ENCODE measurements at places on chromosomes 5 and 9.

DNA sequence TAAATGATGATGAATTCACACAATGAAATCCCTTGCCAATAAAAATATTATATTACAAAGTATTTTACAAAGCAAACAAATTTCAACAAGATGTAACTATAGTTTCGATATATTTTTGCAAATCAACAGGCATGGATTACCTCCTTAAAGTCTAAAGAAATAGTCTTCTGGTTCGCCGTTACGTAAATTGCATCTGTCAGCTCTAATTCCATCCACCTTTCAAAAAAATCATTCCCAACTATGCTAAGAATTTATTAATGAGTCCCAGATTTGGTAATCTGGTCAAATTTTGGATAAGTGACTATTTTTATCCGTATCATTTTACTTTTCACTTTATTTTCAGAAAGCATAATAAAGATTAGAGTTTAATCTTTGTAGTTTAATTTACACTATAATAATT, 1984.9 kb downstream of the EFNA5 start:
- no peak for DNase-seq

DNA sequence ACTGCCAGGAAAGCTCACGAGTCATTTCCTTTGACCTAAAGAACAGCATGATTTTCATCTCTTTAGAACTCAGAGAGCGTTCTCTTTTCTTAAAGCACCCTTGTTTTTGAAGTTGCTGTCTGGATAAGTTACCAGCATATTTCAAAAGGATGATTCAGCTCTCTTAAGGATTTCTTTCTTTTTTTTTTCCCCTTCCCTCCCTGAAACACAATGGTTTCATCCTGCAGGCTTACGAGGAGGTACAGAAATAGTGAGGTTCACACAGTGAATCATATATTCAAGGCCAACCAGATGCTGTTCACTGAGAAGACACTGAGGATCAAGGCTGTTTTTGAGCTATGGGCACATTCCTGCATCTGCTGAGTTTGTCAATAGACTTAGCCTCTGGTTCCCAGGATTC, 257.2 kb downstream of the KIF4B start:
- no peak for DNase-seq

DNA sequence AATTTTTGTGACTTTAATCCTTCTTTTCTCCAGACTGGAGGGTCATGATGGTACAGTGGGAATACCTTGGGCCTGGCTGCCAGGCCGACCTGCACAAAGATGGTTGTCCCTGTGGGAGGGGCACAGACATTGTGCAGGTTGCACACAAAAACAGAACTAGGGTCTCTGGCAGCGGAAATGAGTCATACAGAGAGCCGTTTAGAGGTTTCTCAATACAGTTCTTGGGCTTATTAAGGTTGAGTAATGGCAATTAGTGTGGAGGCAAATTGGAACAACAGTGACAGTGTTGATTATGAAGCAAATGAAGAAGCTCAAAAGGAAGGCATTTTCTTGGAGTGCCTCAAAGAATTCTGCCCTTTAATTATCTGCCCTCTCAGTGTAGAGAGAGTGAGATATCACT, 173.6 kb downstream of the TENT4A start:
- no peak for DNase-seq

DNA sequence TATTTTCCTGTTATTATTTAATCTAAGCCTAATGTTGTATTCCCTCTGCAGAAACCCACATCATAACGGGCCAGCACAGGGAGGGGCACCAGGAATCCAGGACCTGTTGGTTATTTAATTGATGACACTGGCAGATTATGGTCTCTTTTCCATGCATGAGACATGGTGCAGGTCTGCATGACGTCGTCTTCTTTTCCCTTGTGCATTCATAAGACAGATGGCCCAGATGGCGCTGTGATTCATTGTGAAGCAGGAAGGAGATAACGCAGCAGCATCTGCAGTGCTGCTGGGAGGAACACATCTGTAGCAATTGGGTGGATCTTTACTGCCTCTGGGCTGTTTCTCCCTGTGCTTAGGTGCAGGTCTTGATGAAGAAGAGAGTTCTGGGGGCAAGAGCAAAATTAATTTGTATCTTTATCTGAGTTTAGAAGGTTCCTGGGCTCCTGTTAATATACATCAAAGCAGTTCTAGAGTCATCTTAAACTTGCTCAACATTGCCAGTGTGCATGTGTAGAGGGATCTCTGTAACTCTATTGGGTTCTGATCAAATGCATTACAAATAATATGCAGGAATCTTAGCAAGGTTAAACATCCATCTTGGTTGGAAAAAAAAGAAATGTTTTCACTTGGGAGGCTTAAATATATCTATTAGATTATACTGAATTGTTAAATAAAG, 176.1 kb downstream of the PCSK1 start:
- DNase-seq = no peak

GRCh38 chr5:42242210-42242609, 181.0 kb upstream of the GHR start:
- DNase-seq = no peak

GRCh38 chr5:32275396-32275741, 37.4 kb downstream of the MTMR12 start:
- no peak for DNase-seq

DNA sequence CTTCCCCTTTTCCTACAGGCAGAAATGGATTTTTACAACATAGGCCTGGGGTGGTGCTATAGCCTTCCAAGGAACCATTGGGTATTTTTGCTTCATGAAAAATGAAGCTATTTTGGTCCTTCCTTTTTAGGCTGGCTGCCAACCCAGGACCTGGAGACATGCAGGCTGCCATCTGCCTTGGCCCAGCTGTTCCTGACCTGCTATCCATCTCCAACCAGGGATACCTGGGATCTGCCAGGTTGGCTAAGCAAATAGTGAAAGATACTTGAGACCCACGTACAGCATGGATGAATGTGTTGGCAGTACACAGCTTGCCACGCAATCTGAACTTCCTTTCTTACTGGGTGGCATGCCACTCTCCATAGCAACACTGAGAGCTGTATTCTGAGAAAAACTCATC, 31.1 kb downstream of the MRPS27 start:
- no peak for DNase-seq

DNA sequence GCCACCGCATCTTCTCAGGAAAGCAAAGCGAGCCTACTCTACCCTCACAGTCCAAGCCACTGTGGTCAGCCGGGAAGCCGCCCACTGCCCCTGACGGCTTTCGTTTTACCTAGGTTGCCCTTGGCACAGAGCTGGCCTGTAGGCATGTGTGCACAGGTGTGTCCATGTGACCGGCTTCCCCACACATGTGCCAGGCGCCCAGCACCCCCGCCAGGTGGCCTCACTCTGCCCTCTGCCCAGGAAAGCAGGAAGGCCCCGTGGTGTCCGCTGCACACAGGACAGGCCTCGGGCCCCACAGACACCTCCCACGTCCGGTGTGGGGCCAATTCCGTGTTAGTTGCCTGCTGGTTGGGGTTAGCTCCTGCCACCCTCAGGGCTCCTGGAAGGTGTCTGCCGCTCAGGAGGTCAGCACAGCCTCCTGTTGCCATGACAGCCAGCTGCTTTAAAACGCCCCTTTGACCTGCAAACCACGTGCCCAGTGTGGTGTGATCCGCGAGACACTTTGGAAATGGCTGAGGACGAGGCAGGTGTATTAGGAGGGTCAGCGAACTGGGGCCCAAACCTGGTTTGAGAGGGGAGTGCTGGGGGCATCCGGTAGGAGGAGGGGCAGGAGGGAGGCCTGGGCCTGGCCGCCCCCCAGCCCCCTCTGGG, 28.7 kb downstream of the TPPP start:
- no peak for DNase-seq

- DNase-seq = peak; percentile 31
These were observed 142.7 kb downstream of the C5orf15 start for GRCh38 chr5:133825631-133826289.

Data from CD4-positive, alpha-beta T cell treated with Interleukin-17A for 4 hours (primary cell).